Cerebellum (tissue), 4 donors: ENCODE measurements at places on chromosomes 3 and 15.

GRCh38 chr3:14821151-14821550 lies 2.4 kb downstream of the FGD5 start:
- no peak for DNase-seq

GRCh38 chr15:40075298-40076044 lies 33.2 kb downstream of the BMF start:
- DNase-seq = no peak

DNA sequence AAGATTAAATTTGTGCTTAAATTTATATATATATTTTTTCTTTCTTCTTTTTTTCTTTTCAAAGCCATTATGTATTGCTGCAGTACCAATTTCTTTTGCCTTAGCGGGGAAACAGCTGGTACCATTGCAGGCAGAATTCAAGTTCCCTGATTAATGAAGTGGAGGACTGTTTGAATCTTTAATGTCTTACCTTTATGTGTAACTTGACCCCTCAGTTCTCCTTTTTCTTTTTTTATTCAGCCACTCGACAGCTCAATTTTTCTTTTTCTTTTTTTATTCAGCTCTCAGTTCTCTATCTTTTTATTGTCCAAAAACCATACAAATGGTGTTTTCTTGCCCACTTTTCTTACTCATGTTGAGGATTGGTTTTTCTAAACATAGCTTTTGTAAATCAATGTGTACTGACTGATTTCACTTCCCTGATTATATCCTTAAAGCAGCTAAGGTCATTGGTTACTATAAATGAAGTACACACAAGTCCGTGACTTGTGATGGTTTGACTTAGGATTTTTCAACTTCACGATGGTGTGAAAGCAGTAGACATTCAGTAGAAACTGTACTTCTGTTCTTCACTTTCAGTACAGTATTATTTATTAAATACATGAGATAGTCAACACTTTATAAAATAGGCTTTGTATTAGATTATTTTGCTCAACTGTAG lies 22.8 kb downstream of the ATP2C1 start:
- DNase-seq = no peak

- no peak for DNase-seq
These were observed 86.4 kb downstream of the LRTM1 start for GRCh38 chr3:54841471-54841870.

- DNase-seq = no peak
These were observed 456.0 kb downstream of the TUSC7 start for GRCh38 chr3:117165601-117166051.

- DNase-seq = no peak
These were observed 83.7 kb downstream of the PLXNA1 start for GRCh38 chr3:127066635-127067034.

DNA sequence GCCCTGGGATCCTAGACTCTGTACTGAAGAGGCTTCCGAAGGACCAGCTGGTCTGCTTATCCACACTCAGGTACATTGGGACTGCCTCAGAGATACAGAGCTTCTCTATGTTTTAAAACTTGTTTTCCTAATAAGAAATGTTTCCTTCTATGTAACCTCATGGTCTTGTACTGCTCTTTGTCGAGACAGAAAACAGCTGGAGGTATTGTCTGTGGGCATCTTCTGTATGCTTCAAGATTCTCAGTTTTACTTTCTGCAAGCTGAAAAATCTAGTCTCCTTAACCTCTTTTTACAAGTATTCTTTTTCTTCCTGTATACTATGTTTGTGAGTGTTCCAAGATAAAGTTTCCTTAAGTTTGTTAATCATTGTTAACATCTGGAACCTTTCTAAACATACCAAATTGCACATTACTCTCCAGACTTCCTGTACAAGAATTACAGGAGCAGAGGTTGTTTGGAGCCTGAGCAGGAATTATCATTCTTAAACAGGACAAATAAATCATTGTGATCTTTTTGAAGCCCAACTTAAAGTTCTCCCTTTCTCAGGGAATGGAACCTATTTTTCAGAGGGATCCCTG lies 358.3 kb upstream of the CFAP20DC start:
- DNase-seq = no peak

DNA sequence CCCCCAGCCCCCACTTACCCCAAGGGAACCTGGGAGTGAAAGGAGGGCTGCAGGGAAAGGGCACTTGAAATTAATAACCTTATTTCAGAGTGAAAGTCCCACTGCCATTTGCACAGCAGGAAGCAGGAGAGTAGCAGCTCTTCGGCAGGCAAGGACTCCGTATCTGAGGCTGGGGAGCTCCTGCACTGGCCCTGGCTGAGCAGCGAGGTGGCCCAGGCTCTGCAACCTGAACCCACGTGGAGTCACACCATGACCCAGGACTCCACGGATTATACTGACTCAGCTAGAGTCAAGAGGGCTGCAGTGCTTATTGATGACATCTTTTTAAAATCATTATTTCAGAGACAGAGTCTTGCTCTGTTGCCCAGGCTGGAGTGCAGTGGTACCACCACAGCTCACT lies 214.5 kb downstream of the XXYLT1 start:
- DNase-seq = no peak

- no peak for DNase-seq
These were observed 8.1 kb upstream of the SLC25A36 start for GRCh38 chr3:140933552-140933951.

- DNase-seq = no peak
These were observed 286.5 kb downstream of the LPP start for GRCh38 chr3:188440340-188440972.

DNA sequence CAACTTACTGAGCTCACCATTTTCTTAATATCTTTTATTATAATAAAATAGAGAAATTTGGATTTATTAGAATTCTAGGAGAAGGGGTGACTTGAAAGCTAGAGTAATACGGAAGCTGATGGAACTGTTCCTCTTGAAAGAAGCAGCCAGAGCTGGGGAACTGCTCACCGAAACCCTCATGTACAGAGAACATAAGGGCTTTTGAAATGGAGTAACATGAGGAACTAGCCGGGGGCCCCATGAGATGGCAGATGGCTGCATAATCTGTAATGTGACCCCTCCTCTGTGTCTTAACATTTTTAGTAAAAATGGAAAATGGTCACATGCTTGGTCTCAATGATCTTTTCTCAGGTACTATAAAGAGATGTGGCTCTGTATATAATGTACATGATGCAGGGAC lies 15.7 kb upstream of the DYNC1LI1 start:
- DNase-seq = no peak

DNA sequence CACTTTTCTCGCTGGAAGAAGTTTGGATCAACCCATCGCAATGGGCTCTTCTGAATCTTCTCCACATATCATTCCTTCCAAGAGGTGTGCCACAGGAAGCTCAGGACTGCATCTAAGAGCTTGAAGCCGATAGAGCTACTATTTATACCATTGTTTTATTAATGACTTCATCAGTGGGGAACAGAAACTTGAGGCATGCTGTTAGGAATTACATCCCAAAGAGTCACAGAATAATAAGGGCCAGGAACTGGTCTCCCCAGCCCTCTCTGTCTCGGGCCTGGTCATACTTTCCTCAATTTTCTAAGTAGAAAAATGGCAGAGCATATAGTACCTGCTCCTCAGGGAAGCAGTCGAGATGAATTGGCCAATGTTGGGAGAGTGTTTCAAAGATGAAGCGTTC lies 16.9 kb upstream of the C15orf61 start:
- DNase-seq = no peak

DNA sequence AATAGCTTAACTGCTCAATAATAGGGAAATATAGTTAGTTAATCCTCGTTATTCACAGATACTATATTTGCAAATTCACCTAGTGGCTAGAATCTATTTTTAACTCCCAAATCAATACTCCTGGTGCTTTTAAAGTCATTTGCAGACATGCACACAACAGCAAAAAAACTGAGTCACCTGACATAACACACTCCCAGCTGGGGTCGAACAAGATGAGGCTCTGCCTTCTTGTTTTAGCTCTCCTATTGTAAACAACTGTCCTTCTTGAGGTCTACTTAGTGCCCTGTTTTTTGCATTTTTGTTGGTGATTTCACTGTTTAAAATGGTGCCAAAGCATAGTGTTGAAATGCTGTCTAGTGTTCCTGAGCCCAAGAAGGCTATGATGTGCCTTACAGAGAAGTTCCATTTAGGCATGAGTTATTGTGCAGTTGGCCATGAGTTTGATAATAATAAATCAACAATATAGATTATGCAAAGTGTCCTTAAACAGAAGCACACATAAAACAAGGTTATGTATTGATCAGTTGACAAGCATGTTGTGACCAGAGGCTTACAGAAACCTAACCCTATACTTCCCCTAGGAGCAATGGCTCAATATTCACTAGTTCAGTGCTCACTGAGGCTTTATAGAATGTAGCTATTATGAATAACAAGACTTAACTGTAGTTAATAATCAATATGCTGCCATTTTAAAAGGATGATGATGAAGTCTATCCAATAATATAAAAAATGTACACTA lies 18.6 kb downstream of the MAP3K13 start:
- no peak for DNase-seq

DNA sequence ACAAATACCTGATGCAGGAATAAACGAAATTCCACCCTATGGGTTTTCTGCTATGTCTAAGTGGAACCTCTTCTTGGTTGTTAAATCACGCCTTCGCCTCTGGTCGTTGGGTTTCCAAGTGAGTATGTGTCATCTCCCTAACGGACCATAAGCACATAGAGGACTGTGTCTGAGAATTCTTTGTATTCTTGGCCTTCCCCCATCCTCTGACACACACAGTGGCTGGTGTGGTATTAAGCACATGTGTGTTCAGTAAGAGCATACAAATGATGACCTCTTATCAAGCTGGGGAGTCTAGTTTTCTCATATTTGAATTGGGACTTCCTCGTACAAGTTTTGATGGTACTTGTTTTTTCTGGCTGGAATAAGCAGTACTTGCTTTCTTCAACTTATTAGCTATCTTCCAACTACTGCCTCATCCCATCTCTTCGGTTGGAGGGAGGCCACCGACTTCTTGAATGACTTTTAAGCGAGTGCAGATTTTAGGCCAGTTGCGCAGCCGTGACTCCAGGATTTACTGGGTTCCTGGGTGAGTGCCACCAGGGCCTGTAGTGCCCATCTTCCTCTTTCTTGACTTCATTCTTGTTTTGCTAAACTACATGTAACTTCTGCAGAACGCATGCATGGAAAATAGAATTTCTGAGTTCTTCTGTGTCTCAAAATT lies 240.2 kb downstream of the ADAMTS17 start:
- no peak for DNase-seq

GRCh38 chr3:71376911-71377310 lies 206.6 kb downstream of the FOXP1 start:
- DNase-seq = no peak

DNA sequence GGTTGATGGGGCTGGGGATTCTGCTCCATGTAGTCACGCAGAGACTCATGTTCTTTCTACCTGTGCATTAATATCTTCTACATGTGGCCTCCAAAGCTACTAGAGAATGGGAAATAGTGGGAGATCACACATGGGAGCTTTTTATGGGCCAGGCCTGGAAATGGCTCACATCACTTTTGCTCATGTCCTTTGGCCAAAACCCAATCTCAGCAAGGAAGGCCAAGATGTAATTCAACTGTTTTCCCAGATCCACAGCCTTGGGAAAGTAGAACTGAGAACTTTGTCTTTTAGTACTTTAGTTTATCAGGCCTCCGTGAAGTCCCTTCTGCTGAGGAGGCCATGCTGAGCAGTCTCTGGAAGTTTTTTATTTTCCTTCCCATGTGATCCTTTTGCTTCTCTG lies 73.2 kb upstream of the SLC4A7 start:
- no peak for DNase-seq

- peak; percentile 59 for DNase-seq
These were observed 1.5 kb upstream of the MYNN start for GRCh38 chr3:169771497-169772304.

DNA sequence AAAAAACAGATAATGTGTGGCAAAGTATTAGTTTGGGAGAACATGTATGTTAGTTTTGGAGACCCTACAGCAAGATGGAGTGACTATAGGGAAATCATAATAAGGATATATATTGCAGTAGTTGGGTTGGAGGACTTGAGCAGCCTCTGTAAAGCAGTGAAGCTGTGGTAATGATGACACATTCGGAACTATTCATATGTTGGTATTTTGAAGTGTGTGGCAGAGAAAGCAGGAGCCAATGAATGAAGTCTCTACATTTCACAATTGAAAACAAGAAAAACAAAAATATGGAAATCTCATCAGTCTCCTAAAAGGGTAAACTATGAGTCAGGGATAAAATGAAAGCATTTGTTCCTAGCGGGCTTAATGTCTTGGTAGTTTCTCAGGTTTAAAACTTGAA lies 645.9 kb downstream of the OTOL1 start:
- no peak for DNase-seq

DNA sequence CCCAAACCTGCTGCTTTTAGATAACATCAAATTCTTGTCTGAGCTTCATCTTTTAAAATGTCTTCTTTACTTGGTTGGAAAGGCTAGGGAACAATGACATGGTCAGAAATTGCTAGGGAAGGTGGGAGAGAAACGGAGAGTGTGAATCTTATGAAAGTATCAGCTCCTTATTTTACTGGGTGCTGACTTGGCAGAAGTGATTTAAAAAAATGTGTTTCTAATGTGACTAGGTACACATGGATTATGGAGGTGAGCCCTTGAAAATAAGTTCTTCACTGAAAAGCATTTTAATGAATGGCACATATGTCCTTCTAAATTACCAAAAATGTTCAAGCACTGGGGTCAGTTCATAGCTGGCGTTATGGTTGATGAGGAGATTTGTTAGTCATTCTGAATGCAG lies 54.0 kb upstream of the PPARG start:
- no peak for DNase-seq

DNA sequence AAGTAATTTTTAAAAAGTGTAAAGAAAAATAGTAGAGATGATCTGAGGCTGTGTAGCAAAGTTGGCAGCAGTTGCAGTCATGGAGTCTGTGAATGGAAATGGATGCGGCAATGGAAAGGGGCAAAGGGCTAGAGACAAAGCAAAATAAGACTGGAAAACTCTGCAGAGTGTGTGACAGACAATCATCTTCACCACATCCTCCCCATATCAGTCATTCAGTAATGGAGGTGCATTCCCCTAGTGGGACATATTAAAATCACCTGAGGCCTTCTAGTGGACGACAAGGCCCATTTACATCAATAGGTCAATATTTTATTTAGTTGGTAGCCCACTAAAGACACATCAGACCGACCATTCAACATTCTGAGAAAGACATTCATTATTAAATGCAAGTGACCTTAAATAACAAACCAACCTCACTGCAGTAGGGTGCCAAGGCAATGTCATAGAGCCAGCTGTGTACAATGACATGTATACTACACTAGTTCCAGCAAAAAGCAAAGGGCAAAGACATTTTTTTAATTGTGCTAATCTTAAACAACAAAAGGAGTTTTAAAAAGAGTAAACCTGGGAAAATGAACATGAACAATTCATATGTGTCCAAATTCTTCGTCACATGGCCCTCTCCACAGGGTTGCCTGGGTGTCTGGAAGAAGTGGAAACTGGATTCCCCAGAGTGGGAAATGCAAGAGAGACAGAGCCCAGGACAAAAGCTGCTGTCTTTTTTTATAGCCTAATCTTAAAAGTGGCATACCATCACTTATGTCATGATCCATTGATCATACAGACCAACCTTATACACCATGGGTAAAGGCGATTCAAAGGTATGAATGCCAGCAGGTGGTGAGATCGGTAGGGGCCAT lies 15.6 kb upstream of the RAP2B start:
- no peak for DNase-seq

GRCh38 chr3:16842272-16843270 lies 42.2 kb upstream of the PLCL2 start:
- DNase-seq = no peak

GRCh38 chr15:43186003-43186353 lies 775 bp downstream of the CCNDBP1 start:
- DNase-seq = peak; percentile 23
